Cardiac fibroblast (primary cell): ENCODE measurements at places on chromosomes 1 and 21.

DNA sequence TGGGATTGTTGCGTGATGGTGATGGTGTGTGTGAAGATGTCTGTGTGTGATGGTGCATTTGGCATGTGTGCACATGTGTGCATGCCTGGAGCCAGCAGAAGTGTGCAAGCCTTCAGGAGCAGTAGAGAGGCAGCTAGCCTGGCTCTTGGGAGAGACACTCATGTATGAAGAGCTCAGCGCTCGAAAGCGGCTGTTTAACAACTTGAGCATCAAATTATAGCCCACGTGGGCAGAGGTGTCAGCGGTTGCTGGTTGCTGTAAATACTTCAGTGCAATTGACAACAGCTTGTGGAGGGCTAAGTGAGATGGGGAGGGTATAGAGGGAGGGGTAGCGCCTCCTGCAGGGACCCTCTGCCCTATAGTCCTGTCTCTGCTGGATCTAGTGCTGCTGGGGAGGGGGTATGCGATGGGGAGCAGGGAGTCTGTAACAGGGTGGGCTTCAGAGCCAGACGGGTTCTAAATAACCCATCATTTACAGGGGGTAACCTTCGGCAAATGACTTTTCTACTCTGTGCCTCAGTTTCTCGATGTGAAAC, 21.5 kb downstream of the FOXD2 start:
- no peak for DNase-seq

DNA sequence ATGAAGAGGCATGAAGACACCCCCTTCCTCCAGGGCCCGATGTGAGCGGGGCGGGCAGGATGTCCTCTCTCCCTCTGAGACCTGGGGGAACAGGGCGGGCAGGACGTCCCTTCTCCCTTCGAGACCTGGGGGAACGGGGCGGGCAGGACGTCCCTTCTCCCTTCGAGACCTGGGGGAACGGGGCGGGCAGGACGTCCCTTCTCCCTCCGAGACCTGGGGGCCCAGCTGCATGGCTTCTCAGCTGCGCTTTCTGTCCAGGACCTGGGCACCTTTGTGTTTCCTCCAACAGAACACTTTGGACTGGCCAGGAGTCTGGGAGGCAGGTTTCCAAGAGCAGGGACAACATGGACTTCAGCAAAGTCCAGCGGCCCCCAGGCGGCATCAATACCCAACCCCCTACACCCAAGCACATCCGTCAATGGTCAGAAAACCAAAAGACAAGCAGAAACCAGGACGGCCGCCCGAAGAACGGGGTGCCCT, 30.8 kb upstream of the ADARB1 start:
- DNase-seq, result no peak

DNA sequence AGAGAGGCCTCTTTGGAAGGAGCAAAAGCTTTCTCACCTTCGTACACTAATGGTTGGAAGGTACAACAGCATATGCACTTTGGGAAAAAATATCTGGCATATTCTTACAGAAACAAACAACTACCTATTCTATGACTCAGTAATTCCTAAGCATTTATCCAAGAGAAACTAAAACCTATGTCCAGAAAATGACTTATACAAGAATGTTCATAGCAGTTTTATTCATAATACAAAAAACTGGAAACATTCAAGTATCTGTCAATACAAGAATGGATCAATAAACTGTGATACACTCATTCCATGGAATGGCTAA, 8.2 kb downstream of the NBPF1 start:
- no peak for DNase-seq

- no peak for DNase-seq
These were observed 280.1 kb upstream of the ST6GALNAC5 start for GRCh38 chr1:76587212-76587611.

DNA sequence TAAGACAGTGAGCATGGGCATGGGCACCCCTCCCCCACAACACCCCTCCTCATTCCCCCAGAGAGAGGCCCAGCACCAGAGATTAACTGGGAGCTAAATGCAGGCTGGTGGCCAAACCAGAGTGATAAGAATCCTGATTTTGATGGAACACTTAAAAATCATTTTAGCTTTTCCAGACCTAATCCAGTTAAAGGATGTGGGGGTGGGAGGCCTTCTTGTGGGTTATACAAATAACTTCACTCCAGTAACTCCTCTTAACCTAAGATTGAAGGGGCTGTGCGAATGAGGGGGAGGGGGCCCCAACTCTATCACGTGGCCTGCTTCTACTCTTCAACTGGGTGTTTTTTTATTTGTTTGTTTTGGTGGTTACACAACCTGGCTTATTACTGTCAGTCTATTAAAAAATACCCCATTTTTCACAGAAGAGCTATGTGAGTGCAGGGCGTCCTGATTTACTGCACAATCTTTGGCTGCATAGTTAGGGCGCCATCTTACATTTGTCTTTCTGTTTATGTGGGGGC, 398.1 kb upstream of the LYPLAL1 start:
- DNase-seq, result no peak

DNA sequence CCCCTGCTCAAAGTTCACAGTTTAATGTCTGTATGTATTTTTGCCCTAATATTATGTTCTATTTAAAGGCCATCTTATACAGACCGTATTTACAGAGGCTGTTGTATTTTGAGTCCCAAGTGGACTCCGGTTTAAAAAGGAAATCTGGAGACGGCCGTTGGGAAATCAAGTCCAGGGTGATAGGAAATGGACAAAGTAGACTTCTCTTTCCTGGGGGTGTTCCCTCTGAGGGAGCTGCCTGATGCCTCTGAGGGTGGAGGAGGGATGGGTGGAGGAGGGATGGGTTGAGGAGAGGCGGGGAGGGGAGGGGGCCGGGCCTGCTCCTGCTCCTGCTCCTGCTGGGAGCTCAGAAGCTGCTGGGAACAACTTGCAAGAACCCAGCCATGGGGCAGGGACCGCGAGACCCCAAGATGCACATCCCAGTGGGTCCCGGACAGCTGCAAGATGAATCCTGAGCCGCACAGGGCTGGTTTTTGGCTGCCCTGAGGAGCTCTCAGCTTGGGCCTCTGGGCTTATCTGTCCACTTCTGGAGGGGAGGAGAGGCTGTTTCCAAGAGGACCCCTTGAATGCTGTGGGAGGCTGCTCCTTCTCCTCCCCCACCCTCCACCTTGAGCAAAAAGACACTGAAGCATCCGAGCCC, 12.0 kb upstream of the ACTL8 start:
- DNase-seq, result no peak

GRCh38 chr21:42254651-42255601, 36.0 kb downstream of the ABCG1 start:
- DNase-seq, result no peak

GRCh38 chr1:12185918-12186678, 19.3 kb downstream of the TNFRSF1B start:
- no peak for DNase-seq

- no peak for DNase-seq
These were observed 11.1 kb downstream of the SELE start for GRCh38 chr1:169722779-169723178.

GRCh38 chr1:5456090-5456811, 536.0 kb downstream of the NPHP4 start:
- DNase-seq, result no peak

GRCh38 chr1:211874521-211875347, 44.2 kb upstream of the LPGAT1 start:
- DNase-seq, result no peak

GRCh38 chr1:114558544-114558943, 22.9 kb downstream of the BCAS2 start:
- peak; percentile 20 for DNase-seq

GRCh38 chr1:9181990-9182783, 52.4 kb upstream of the H6PD start:
- peak; percentile 54 for DNase-seq

DNA sequence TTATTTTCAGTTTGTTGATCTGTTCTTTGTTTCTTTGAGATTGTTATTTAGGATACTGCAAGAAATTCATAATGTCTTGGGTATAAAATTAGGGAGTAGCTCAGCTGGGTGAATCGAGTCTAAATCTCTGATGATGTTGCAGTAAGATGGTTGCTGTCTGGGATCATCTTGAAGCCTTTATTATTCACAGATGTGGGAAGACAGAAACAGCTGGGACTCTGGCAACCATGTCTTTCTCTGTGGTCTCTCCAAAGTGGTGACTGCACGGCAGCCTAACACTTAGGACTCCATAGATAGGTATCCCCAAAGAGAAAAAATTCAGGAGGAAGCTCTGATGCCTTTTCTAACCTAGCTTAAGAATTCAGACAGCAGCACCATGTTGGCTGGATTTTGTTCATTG, 52.7 kb downstream of the RAP1A start:
- no peak for DNase-seq

GRCh38 chr1:218705391-218705790, 360.3 kb downstream of the TGFB2 start:
- peak; percentile 64 for DNase-seq

- no peak for DNase-seq
These were observed 33.4 kb upstream of the OR2B11 start for GRCh38 chr1:247491328-247491727.

DNA sequence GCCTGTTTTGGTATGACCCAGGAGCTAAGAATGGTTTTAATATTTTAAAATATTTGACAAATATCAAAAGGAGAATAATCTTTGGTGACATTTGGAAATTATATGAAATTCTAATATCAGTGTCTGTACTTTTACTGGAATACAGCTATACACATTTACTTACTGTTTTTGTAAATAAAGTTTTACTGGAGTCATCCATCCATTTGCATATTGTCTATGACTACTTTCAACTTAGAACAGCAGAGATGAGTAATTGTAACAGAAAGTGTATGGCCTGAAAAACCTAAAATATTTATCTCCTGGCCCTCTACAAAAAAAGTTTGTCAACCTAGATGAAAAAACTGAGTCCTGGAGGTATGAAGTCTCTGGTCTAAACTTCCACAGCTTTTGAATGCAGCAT, 5.8 kb upstream of the MAP3K7CL start:
- DNase-seq, result no peak

DNA sequence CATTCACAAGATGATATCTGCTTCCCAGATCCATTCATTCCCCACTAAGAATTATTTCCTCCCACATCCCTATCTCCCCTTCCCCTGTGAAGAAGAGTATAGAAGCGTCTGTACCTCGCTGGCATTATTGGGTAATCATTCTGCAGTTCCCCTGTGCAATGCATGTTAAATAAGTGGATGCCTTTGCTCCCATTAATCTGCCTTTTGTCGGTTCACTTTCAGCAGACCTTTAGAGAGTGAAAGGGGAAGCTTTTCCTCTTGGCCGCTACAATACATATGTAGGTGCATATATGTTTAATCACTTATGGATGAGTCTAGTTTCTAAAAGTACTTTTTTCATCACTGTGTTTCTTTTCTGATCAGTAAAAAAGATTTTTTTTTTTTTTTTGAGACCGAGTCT, 7.0 kb downstream of the CLCN6 start:
- no peak for DNase-seq

DNA sequence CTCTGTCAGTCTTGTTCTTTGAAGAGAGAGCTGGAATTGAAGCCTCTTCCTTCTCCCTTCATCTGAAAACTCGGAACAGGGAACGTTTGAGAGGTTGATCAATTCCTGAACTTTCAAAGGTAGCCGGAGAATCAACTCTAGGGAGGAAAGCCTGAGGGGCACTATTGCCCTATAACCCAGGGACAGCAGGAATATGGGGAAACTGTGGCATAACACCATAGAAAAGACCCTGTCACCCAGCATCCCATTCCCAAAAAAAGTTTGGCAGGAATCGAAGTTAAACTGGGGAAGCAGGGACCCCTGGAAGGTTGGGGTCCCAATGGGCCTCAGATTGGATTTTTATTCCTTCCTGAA, 5.1 kb upstream of the NHLH1 start:
- DNase-seq, result no peak
